GM23338 (cell line): ENCODE measurements at places on chromosomes 11 and 22. TPM values are rescaled to one million over a fixed set of nuclear protein-coding genes. Genes with fewer than 3 reads are reported as not detected.

- peaks cover 65% of the 10 kb centered on the region for H3K4me1 ChIP-seq
- DNase-seq = peak; percentile 92
- H3K4me3 ChIP-seq = peak within 1 kb of the TSS; percentile 65
- peak within 1 kb of the TSS; percentile 63 for H3K27ac ChIP-seq
- H3K36me3 ChIP-seq = no peaks in the 10 kb centered on the region
Observed at GRCh38 chr11:22337596-22338485, at the start of gene SLC17A6. Gene SLC17A6 (plus strand): TSS chr11:22338381. CDS start chr11:22338534, 153 bp downstream.

The CASP5 gene
- total RNA-seq = not detected in 2 replicates

The CAPN5 gene
- total RNA-seq = 23.2 and 32.2 TPM in 2 replicates

GRCh38 chr11:116646191-116646590, 126.6 kb downstream of the BUD13 start:
- H3K4me1 ChIP-seq = peaks cover 1% of the 10 kb centered on the region
- H3K27ac ChIP-seq = no peak overlapping the region
- H3K4me3 ChIP-seq = no peak overlapping the region
- no peaks in the 10 kb centered on the region for H3K27me3 ChIP-seq

The SEC14L6 gene
- total RNA-seq = 2.1 and 2.4 TPM in 2 replicates

DNA sequence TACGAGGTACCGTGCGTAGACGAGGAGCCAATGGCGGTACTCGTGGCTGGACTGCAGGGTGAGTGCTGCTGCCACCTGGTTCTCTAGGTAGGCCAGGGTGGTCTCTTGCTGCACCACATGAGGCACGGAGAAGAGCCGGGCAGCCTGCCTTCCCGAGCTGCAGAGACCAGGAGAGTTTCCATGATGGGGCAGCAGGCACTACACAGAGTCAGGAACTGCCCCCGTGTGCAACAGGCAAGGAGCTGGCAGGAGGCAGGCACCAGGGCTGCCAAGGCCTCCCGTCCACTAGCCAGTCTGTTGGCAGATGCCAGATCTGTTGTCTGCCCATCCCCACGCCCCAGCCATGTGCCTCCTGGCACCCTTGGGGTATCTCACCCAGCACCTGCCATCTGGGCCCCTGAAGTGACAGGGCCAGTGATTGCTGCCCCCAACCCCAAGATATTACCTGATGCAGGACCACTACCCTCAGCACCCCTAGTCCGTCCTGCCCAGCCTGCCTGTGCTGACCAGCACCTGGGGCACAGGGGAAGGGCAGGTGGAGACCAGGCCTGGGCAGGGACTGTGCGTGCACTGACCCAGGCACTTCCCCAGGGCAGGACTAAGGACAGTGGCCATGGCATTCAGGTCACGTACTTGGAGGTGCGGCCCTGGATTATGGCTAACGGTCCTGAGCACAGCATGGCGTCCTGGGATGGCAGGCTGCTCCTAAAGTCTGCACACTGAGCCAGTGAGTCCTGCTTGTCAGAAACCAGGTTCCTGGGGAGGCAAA, 62.0 kb upstream of the CLTCL1 start:
- H3K36me3 ChIP-seq = peaks cover 30% of the 10 kb centered on the region
- H3K27me3 ChIP-seq = no peaks in the 10 kb centered on the region
- DNase-seq = no peak
- H3K4me3 ChIP-seq = no peak overlapping the region
- H3K4me1 ChIP-seq = no peaks in the 10 kb centered on the region

DNA sequence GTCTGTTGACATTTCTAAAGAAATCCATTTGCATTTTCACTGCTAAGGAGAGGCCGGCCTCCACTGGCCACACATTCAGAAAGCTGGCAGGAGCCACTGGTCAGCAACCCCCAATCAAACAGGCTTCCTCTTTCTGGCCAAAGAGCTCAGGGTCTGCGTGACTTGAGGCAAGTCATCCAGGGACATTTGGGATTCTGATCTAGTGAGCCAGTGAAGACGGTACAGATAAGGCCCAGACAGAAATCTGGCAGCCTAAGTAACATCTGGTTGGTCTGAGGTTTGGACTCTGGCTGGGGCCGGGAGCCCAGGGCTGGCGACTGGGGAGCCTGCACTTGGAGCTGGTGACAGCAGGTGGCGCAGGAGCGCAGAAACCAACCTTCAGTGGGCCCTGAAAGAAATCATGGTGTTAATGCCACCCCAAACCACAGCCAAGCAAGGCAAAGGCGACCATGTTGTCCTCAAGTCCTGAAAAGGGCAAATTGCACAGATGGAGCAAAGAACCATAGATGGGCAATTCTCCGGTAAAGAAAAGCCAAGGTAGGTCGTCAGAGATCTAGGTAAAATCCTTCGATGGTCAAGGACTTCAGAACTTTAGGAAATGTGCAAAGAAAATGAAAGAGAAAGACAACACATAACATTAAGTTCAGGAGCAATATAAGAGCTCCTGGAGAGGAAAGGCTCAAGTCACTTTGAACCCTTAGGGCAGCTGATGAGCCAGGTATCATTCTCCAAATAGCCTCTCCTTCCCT, 99.4 kb upstream of the BLID start:
- H3K4me1 ChIP-seq = peaks cover 12% of the 10 kb centered on the region; the same call in 1 of the 2 replicates
- DNase-seq = peak; percentile 85
- no peak overlapping the region for H3K4me3 ChIP-seq
- no peaks in the 10 kb centered on the region for H3K27me3 ChIP-seq
- no peaks in the 10 kb centered on the region for H3K36me3 ChIP-seq

- no peak for DNase-seq
- no peak overlapping the region for H3K4me3 ChIP-seq
- no peak overlapping the region for H3K27ac ChIP-seq
- H3K36me3 ChIP-seq = no peaks in the 10 kb centered on the region
- H3K27me3 ChIP-seq = no peaks in the 10 kb centered on the region
- H3K4me1 ChIP-seq = peaks cover 9% of the 10 kb centered on the region
Observed at GRCh38 chr11:127890030-127890615, 697.2 kb downstream of the ETS1 start.

- no peaks in the 10 kb centered on the region for H3K36me3 ChIP-seq
Observed at GRCh38 chr22:19115628-19116027, 6.6 kb downstream of the DGCR2 start.

- no peaks in the 10 kb centered on the region for H3K27me3 ChIP-seq
- H3K4me3 ChIP-seq = no peak overlapping the region
- no peaks in the 10 kb centered on the region for H3K4me1 ChIP-seq
- no peaks in the 10 kb centered on the region for H3K36me3 ChIP-seq
- H3K27ac ChIP-seq = no peak overlapping the region
- DNase-seq = no peak
Observed at GRCh38 chr22:46791201-46791731, 28.8 kb downstream of the TBC1D22A start.

DNA sequence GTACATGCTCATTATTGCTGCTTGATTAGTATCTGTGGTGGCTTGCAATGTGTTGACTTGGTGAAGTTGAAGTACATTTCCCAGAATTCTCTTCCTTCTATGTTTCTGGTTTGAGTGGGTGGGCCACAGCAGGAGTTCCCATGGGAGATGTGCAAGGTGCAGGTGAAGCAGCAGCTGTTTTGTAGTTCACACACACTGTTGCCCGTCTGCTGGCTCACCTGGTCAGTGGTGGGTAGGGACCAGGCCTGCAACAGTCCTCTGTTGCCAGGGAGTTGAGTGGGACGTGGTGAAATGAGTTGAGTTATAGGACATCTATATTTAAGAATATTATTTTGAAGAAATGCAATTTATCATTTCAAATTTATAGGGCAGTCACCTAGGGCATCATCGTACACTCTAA, 417.4 kb downstream of the TMEM135 start:
- DNase-seq = no peak
- peaks cover 3% of the 10 kb centered on the region; the same call in 1 of the 2 replicates for H3K4me1 ChIP-seq
- no peak overlapping the region for H3K27ac ChIP-seq
- H3K27me3 ChIP-seq = no peaks in the 10 kb centered on the region
- no peaks in the 10 kb centered on the region for H3K36me3 ChIP-seq

DNA sequence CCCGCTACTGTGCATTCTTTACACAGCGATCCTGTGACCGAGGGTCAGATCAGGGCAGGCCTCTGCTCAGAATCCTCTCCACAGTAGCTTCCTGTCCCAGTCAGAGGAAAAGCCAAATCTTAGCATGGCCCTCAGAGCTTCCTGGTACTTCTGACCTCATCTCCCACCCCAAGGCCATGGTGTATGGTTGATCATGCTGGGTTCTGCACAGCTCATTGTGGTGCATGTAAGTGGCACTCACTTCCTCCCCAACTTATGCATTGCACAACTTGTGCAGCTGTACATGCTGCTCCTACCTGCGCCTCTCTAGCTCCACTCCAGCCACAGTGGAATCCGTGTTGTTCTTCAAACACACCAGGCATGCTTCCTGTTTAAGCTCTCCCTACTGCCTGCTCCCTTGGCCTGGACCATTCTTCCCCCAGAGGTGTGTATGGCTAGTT, 20.3 kb downstream of the BMAL1 start:
- no peak for DNase-seq
- H3K36me3 ChIP-seq = no peaks in the 10 kb centered on the region
- H3K4me1 ChIP-seq = no peaks in the 10 kb centered on the region
- no peak overlapping the region for H3K4me3 ChIP-seq
- H3K27ac ChIP-seq = no peak overlapping the region

The UBASH3B gene
- total RNA-seq = 12.0 and 17.2 TPM in 2 replicates

DNA sequence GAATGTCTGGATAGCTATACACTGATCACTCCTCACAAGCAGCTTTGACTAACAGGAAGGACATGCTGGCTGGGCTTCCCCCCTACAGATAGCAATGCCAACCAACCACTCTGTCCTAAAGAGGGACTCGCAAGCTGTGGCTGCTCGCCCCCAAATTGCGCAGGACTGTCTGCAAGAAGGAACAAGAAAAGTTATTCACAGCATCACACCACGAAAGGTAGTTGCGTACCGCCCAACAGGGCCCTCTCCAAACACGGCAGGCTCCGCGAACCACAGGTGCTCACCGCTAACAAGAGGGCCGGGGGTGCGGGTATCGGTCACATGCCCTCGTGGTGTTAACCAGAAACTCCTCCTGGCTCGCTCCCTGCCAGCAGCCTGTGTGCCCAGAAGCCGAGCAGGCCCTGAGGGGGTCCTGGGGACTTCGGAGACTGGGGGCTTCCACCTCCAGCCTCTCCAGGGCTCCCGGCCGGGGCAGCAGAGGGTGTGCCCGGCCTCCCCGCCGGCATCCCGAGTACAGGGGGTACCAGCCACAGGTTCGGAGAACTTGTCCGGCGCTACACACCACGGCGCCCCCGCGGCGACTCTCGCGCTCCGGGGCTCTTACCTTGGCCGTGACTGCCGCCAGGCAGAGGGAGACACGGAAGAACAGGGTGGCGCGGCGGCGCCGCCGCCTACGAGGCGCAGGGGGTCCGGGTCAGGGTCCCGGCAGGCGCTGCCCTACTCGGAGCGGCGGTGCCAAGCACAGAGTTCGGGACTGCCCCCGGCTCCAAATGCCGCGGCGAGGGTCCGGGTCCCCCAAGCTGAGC, 682 bp downstream of the LARGE1 start:
- H3K27ac ChIP-seq = no peak overlapping the region
- peak overlapping the region; percentile 89 for H3K4me3 ChIP-seq
- H3K27me3 ChIP-seq = peaks cover 11% of the 10 kb centered on the region
- peaks cover 44% of the 10 kb centered on the region for H3K4me1 ChIP-seq
- H3K36me3 ChIP-seq = no peaks in the 10 kb centered on the region

DNA sequence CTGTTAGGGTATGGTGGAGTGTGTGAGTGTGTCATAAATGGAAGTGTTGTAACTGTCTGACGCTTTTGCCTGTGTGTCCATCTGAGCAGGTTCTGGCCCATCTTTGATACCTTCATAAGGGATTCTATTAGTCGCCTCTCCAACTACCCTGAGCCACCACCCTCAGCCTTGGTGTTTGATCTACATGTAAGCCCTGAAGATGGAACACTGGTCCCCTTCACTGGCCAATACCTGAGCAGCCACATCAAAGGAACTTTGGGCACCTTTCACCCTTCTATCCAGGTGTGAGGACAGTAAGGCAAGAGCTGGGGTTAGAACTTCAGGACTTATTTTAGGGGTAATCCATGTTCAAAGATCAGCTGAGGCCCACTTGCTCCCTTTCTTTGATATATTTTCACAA, 51.0 kb downstream of the DNHD1 start:
- H3K27ac ChIP-seq = no peak overlapping the region
- no peaks in the 10 kb centered on the region for H3K27me3 ChIP-seq
- no peak overlapping the region for H3K4me3 ChIP-seq
- no peaks in the 10 kb centered on the region for H3K4me1 ChIP-seq
- H3K36me3 ChIP-seq = no peaks in the 10 kb centered on the region

DNA sequence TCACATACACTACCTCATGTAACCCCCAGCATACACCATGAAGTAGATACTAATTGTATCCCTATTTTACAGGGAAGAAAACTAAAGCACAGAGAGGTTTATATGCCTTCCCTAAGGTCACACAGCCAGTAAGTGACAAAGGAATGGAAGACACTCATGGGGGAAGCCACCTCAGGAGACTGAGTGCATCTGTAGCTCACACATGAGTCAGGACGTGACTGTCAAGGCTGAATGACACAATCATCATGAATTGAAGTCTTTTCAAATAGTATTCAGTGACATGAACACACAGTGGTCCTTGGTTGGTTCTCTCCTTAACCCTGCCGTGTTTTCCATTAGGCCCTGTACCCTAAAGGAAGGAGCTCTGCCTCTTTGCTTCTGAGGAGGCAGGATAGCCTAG, 463.0 kb downstream of the NTM start:
- no peaks in the 10 kb centered on the region for H3K36me3 ChIP-seq
- no peak overlapping the region for H3K4me3 ChIP-seq
- H3K27me3 ChIP-seq = no peaks in the 10 kb centered on the region
- no peak overlapping the region for H3K27ac ChIP-seq
- DNase-seq = no peak

GRCh38 chr11:84455691-84456090, 1169.5 kb upstream of the CCDC90B start:
- no peak for DNase-seq
- no peak overlapping the region for H3K27ac ChIP-seq
- H3K4me1 ChIP-seq = no peaks in the 10 kb centered on the region

DNA sequence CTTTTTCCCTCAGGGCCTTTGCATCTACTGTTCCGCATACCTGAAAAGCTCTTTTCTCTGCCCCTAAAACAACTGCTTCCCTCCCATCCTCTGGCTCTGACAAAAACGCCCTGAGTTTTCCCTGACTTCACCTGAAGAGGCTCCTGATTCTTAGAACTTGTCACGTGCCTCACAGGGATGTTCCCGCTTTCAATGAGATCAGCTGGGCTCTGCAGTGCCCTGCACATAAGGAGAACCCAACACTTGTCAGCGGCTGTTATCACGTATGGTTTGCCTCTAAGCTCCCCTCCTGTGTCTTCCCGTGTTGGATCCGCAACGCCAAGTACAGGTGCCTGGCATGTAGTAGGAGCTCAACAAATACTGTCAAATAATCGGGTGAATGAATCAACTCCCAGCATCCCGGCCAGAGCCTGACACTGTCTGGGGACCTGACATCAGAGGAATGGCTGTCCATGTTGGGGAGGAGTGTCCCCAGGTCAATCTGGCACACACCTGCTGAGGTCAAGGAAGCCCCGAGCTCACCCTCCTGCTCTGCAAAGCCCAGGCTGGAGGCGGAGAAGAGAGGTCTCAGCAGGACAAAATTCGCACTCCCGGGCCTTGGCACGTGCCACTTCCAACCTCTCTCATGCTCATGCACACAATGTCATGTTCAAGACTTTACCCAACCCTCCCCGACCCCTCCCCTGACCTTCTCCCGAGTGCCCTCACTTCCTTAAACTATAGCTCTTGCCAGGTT, 4.2 kb upstream of the GRK2 start:
- peak; percentile 60 for DNase-seq
- no peaks in the 10 kb centered on the region for H3K27me3 ChIP-seq
- peaks cover 13% of the 10 kb centered on the region for H3K4me1 ChIP-seq
